ENCODE measurements at places on chromosomes 4 and X.

DNA sequence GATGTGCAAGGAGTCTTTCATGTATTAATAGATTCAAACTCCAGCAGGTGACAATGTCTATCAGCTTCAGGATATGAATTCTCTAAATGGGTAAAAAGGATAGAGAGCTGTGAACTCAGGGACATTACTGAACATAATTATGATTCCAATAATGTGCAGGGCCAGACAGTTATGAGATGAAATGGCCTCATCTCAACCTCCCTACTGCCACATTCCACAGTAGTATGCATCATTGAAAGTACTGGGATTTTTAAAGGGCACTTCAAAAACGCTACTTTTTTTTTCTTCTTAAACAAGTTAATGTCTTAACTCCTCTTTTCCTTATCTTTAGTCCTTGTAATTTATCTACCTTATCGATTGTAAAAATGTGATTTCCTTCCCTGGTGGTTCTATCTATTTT, 202.0 kb downstream of the APBB2 start:
- no peak for DNase-seq

GRCh38 chr4:145863191-145863590, 75.4 kb downstream of the ZNF827 start:
- no peak for DNase-seq

DNA sequence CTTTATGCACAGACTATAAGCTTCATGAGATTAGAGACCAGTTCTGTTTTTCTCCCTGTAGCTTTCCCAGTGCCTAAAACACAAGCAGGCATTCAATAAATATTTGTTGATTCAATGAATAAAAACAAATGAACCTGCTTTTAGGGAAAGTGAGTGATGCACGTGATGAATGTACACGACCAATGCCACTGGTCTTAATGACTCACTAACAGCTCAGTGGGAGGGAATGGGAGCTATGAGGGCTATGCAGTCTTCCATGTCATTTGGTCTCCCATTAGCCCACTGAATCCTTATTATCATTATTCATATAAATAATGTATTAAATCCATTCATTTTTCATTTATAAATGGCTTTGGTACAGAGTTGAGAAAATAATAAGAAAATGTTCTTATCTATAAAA, 247.4 kb downstream of the FBXO8 start:
- no peak for DNase-seq

DNA sequence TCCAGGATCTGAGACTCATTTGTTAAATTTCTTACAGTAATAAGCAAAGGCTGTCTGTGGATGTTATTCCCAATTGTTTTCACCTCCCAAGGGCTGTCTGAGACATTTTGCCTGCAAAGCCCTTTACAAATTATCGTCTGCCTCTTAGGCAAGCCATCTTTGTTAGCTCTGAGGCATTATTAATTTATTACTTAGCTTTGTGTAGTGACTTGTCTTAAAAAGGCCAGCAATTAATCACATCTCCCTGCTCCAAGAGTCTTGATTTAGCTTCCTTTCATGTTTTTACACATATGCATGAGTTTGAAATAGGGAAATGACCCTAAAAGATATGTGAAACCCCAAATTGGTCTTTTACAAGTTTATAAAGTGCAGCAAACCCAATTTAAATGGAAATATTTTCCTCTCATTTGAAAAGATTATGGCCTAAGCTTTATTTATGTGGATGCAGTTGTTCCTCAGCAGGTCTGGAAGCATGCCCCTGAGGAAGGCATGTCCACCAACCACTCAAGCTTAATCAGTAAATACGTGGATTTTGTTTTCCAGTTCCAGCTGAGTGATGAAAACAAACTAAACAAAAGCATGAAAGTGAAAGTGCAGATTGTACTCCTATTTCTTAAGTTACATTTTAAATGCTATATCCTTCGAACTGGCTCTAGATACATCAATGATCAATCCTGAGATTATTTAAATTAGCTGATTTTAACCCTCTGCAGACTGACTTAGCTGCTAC, 173.6 kb upstream of the LNX1 start:
- DNase-seq = no peak

DNA sequence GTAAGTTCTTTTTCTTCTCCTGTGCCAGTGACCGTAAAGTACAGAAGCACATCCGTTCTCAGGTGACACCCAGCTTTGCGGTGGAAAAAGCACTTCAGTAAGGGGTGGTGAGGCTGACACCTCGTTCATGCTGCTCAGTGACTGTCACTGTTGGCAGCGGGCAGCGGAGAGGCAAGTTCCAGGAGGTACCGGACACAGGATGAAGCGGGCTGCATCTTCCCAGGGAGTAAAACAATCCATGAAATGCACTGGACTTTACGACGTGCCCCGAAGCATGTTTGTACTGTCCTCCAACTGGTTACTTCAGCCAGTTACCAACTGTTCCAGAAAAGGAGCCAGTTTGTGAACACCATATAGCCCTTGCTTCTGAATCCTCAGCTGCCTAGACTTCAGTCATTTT, 110.7 kb downstream of the ZNF827 start:
- DNase-seq = no peak

- no peak for DNase-seq
Observed at GRCh38 chrX:53223955-53224859, 800 bp downstream of the KDM5C start.

- DNase-seq = no peak
Observed at GRCh38 chr4:14334166-14334565, 668.1 kb upstream of the CPEB2 start.

DNA sequence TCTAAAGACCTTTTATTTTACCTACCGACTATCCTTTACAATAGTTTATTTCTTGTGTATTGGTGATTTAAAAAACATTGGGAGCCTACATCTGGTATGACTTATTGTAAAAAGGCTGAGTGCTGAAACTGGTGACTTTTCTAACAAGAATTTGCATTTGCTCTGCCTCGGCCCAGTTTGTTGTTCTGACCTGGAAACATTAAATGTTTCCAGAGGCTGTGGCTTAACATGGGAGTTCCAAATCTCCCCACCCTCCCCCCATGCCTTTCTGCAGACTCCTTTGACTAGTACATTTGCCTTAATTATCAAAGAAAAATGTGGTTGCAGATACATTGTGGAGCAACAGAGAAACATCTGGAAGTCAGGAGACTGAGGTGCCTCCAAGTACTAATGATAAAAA, 39.8 kb downstream of the SPCS3 start:
- no peak for DNase-seq

- DNase-seq = no peak
Observed at GRCh38 chrX:12013211-12013618, 125.1 kb upstream of the FRMPD4 start.

DNA sequence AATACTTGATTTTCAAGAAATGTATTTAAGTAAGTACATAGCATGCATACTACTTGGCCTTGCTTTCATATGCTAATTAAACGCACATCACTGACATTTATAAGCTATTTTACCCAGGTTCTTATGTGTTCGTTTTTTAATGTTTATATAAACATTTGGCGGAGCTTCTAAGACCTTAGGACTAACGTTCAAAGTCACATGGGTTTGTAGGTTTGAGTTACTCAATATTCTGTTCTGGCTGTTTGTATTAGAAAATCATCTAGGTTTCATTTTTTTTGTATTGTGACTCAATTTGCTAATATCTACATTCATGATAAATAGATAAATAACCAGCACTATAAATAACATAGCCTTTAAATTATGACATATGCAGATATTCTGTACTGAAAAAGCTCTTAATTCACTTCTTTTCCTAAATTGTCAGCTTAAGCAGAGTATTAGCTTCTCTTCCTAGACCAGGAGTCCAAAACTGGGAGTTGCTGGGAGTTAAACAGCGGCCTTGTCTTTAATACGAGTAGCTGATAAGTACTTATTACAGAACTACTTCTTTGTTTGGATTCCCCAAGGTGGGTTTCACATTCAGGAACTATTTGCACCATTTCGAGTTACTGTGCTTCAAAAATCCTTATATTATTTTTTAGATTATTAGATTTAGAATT, 42.0 kb downstream of the GUCY1B1 start:
- DNase-seq = no peak

GRCh38 chrX:57573754-57574153, 18.1 kb upstream of the ZXDB start:
- DNase-seq = no peak

DNA sequence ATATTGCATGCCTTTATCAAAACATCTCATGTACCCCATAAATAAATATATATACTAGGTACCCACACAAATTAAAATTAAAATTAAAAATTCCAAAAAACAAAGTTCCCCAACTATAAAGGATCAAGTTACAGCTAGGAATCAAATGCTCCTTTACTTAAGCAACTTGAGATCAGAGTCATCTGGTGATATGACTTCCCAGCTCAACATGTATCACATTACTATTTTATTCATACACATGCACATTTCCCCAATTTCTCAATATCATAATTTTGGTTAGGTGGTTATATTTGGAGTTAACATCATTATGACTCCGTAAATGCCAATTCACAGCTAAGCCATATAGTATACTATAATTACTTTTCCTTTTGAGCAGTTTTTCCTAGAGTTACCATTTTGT, 60.9 kb downstream of the CLOCK start:
- DNase-seq = no peak

DNA sequence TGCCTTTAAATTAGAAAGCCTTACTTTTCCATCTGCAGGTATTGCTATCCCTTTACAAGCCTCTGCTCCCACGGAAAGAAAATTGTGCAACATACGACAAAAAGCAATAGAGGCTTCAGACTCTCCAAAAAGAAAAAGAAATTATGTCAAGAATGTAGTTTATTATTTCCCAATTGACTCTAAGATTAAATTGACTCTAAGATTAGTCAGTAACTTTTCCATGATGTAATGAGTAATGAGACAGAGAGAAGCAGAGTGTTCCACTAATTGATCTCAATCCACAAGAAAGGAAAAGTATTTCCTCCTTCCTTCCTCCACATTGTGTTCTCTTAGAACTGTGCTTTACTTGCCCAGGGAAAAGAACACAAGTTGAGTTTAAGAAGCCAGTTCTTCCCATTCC, 345.7 kb upstream of the HS3ST1 start:
- no peak for DNase-seq

GRCh38 chr4:36313301-36313700, 31.9 kb downstream of the DTHD1 start:
- no peak for DNase-seq

DNA sequence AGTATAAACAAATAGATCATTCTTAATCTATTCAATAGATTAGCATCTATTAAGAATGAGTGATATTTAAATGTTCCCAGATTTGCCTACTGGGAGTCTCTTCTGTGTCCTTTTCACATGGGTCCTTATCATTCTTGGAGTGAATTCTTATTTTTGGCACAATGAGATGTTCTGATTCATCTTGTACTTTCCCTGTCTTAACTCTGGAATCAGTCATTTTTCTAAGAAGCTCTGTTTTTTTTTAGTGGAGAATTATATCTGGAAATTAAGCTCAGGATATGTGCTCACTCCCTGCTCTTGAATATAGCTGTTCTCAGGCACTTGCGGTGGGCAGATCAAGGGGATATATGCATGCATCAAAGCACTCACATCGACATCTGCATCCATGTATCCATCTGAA, 625.3 kb upstream of the HS3ST1 start:
- no peak for DNase-seq

- no peak for DNase-seq
Observed at GRCh38 chr4:135418353-135418752, 1216.8 kb upstream of the PABPC4L start.

- no peak for DNase-seq
Observed at GRCh38 chrX:120768681-120769080, 107.0 kb downstream of the CT47B1 start.

- DNase-seq = no peak
Observed at GRCh38 chr4:95250544-95251137, 298.1 kb downstream of the UNC5C start.

DNA sequence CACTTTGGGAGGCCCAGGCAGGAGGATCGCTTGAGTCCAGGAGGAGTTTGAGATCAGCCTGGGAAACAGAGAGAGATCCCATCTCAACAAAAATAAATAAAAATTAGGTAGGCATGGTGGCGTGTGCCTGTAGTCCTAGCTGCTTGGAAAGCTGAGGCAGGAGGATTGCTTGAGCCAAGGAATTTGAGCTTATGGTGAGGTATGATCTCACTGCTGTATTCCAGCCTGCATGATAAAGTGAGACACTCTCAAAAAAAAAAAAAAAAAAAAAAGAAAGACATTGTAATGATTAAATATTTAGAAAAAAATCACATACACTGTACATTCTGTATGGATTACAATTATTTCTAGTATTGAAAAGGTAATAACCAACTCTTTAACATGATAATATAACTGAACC, 87.1 kb downstream of the SLIT2 start:
- DNase-seq = no peak

- no peak for DNase-seq
Observed at GRCh38 chr4:89469516-89469915, 161.9 kb upstream of the GPRIN3 start.

DNA sequence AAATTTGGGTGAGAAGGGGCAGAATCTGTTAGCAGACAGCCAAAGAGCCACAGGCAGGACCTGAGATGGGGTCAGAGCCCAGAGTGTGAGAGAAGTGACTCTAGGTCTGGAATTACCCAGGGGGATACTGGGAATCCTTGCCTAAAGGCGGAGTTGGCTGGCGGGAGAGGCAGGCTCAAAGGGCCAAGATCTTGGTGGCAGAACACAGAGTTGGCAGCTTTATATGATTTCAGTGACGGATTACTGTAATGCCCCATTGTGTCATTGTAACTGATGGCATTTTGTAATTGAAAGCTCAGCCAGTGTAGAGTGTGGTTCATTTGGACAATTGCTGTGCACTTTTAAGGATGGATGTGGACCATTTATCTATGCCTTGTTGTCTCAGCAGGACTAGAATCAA, 77.3 kb downstream of the SMIM20 start:
- DNase-seq = no peak

Measured in stimulated activated CD4-positive, alpha-beta T cell treated with anti-CD3 and anti-CD28 coated beads, Interleukin-1b, Interleukin-23, amount 100 ng/mL, for 1 hour (primary cell).